ENCODE measurements at places on chromosomes 16 and 17.

GRCh38 chr17:40092581-40092980, 7.8 kb downstream of the NR1D1 start:
- DNase-seq: no peak

DNA sequence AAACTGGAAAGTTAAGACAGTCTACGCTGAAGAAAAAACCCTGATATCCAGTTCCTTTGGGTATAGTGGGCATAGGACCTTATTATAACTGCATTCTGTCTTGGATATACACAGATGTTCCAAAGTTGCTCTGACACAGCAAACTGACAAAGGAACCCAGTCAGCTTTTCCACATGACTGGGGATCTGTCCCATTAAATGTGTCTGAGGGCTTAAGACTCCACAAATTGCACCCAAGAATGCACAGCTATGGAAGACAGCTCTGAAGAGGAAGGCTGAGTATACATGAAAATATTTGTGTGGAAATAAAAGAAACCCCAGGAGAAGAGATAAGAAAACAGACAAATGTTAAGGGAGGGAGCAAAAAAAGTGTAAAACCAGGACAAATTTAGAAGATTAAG, 114.1 kb downstream of the SPAG9 start:
- DNase-seq: no peak

GRCh38 chr17:56034197-56034635, 119.1 kb upstream of the ANKFN1 start:
- DNase-seq: no peak

DNA sequence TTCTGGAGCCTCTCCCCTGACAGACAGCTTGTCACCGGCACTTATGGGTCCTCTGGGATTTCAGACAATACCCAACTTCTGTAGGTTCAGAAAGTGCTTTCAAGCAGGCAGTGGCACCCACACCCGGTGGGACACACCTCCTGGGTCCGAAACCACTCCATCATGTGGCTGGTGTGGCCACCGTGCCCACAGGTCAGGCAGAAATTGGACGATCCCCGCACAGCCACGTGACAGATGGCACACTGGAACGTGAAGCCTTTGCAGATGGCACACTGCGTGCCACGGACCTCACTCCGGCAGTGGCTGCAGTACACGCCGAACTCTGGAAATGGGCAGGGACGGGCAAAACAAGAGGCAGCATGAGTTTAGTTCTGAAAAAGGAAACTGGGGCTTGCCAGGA, 99.5 kb upstream of the FA2H start:
- DNase-seq: no peak
